A549 (cell line): ENCODE measurements at places on chromosomes 2 and 18.

DNA sequence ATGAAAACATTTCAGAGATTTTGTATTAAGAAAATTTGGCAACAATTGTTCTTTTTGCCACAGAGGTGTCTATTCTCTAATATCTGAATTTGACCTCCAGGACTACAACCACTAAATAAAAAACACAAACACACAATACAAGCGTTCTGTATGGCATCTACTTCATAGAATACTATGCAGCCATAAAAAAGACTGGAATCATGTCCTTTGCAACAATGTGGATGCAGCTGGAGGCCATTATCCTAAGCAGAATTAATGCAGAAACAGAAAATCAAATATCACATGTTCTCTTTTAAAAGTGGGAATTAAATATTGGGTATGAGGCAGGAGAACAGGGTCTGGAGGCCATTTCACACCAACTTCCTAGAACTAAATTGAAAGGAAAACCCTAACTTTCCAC lies 19.5 kb downstream of the SLC25A12 start:
- DNase-seq = no peak

DNA sequence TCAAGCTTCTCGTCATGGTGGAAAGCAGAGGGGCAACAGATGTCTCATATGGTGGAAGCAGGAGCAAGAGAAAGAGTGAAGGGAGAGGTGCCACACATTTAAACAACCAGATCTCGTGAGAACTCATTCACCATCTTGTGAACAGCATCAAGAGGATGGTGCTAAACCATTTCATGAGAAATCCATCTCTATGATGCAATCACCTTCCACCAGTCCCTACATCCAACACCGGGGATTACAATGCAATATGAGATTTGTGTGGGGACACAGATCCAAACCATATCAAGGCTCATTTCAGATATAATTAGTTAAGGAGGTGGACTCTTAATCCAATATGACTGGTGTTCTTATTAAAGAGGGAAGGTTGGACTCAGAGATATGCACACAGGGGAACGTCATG lies 272.8 kb downstream of the KCNS3 start:
- DNase-seq = no peak

DNA sequence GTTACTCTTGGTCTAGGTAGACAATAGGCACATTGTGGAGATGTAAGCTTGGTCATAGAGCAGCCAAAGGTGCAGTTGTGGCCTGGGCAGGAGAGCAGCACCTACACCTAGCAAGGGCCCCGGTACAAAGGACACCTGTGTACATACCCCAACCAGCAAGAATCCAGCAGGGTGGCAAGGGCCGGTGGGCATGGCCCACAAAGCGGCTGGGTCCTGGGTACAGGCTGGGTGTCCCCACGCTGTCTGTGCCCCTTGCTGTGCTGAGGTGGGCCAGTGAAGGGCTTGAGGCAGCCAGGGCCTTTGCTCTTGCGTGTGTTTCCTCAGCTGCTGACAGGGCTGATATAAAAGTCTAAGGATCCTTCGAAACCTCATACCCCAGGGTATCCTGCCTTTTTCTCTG lies 501.8 kb downstream of the EIPR1 start:
- no peak for DNase-seq

- DNase-seq = no peak
Observed at GRCh38 chr2:174844295-174844708, 80.0 kb upstream of the CHRNA1 start.

- DNase-seq = no peak
Observed at GRCh38 chr18:7116001-7116730, 1.4 kb downstream of the LAMA1 start.

GRCh38 chr2:158184556-158185343 lies 83.1 kb downstream of the UPP2 start:
- no peak for DNase-seq

- no peak for DNase-seq
Observed at GRCh38 chr2:34239511-34239910, 640.4 kb upstream of the FAM98A start.

- DNase-seq = no peak
Observed at GRCh38 chr2:185610301-185610700, 128.3 kb upstream of the FSIP2 start.

DNA sequence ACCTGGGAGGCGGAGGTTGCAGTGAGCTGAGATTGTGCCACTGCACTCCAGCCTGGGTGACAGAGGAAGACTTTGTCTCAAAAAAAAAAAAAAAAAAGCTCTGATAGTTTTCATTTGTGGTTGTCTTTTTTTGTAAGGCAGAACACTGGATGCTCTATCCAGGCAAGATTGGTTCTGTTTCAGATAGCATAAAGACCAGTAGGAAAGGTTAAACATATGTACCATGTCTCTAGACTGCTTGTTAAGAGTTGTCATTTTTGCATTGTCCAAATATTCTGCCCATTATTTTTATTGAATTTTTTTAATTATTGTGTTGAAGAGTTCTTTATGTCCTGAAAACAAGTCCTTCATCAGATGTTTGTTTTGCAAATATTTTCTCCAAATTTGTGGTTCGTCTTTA lies 60.0 kb downstream of the NCOA1 start:
- DNase-seq = no peak

DNA sequence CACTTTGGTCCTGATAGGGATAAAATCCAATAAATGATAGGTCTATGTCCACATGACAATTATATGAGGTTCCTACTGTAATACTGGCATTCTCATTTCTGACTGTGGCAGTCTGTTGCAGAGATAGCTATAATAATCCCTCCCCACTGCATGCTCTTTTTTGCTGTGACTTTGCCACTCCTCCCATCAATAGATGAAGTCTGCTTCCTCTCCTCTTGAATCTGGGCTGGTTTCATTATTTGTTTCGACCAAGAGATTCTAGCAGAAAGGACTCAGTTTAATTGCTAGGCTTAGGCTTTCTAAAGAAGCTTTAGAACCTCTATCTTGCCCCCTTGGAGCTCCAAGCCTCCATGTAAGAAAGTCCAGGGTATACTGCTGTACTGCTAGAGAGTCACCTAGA lies 23.3 kb upstream of the CREB1 start:
- DNase-seq = no peak

DNA sequence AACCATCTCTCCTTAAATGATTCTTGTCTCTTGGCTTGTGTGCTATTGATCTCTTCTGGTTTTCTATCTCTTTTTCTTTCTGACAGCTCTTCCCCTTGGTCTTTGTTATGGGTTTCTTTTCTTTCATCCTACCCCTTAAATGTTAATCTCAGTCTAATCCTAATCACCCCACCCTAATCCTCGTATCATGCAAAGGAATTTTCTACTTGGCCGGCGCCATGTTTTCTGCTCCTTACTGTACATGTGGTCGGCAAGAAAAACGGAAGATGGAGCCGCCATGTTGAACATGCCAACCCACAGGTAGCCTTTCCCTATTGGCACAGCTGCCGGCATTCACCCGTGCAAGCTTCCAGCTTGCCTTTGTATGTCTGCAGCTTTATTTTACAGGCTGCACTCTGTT lies 61.8 kb upstream of the VPS54 start:
- DNase-seq = no peak
